ENCODE measurements at places on chromosomes 3 and 15.

- DNase-seq: peak; percentile 79
Observed at GRCh38 chr3:49132437-49133225, at the start of gene LAMB2. LAMB2 (minus strand) TSS chr3:49133050; CDS start chr3:49132867, 183 bp downstream.

GRCh38 chr3:117308756-117309155 is 599.2 kb downstream of the TUSC7 start:
- DNase-seq: no peak

GRCh38 chr3:158354713-158355112 is 216.3 kb upstream of the MLF1 start:
- DNase-seq: no peak

GRCh38 chr15:49452595-49452994 is 29.6 kb downstream of the FGF7 start:
- no peak for DNase-seq

DNA sequence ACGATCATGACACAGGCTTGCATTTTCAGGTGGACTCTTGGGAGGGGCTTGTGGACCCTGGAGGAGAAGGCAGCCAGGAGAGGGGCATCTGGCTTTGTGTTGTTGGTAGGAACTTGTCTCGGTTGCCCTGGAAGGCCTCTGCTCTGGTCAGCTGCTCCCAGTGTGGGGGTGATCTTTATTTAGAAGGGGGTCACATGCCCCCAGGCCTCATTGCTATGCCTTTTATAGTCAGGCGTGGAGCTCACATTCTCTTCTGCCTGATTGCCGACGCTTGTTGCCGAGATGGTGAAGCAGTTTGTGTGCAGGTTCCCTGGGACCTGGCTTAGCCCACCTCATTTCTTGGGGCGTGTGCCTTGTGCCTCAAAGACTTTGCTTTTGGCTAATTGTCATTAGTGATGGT is 66.6 kb downstream of the IGF1R start:
- no peak for DNase-seq

DNA sequence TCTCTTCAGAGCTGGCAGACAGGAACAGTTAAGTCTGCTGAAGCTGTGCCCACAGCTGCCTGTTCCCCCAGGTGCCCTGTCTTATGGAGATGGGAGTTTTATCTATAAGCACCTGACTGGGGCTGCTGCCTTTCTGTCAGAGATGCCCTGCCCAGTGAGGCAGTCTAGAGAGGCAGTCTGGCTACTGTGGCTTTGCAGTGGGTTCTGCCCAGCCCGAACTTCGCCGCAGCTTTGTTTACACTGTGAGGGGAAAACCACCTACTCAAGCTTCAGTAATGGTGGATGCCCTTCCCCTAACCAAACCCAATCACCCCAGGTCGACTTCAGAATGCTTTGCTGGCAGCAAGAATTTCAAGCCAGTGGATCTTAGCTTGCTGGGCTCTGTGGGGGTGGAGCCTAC is 91.2 kb downstream of the SLC25A26 start:
- no peak for DNase-seq

DNA sequence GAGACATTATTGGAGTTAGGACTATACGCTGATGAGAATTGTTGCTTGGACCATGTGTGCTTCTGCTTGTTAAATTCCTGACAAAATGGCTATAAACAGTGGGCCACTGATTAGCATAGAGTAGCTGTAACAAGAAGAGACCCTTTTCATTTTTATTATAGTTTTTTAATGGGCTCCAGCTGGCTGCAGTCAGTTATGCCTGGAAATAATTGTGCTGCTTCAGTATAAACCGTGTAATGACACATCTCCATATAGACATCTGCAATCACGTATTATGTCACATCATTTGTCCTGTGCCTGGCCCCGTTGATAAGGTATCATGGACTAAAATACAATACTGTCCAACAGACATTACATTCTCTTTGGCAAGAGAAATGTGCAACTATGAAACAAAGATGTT is 50.9 kb downstream of the ARPP21 start:
- DNase-seq: no peak

DNA sequence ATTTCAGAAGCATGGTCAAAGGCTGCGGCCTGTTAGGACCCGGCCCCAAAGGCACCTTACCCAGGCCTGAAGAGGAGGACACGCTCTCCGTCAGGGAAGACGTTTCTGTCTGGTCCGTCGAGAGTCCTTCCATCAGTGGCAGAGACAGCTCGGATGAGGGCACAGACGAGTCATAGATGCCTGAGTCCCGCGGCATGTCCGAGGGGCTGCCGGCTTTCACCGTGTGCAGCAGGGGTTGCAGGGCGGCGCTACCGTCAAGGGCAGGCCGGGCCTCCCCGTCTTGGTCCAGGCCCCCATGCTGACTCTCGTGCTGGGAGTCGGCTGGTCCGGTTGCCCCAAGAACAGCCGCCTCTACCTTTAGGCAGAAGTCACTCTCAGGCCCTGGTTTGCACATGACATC is 37.1 kb downstream of the SPATA12 start:
- no peak for DNase-seq

- DNase-seq: no peak
Observed at GRCh38 chr15:70309716-70310115, 212.0 kb upstream of the TLE3 start.

- no peak for DNase-seq
Observed at GRCh38 chr3:186067360-186068242, 41.3 kb downstream of the ETV5 start.

DNA sequence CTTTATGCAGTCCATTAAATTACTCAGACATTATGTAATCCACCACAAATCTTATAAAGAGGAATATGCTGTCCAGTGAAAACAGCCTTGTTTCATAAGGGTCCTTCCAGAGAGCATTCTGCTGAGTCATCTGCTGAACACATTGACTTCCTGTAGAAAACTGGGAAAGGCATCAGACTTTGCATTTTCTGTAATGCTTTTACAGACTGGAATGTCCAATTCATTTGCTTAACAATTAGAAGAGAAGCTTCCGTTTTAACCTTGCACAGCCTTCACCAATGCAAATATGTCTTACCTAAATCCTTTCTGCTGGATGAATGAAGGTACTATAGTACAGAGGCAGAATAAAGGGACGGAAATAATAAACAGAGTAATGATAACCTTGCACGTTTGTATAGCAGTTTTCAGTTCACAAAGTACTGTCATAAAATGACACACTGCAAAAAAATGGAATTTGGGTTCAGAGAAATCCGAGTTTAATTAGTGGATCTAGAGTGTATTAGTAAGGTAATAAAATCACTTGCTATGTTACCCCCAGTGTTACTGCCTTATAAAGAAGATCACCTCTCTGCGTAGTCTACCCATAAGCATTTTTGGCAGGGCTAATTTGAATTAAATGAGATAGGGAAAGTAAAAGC is 301.5 kb downstream of the PYDC2 start:
- peak; percentile 51 for DNase-seq

- DNase-seq: no peak
Observed at GRCh38 chr3:23072693-23073092, 130.4 kb upstream of the UBE2E2 start.
